ENCODE measurements at places on chromosomes 5 and 9.

GRCh38 chr5:36717131-36717695 is 110.8 kb downstream of the SLC1A3 start:
- DNase-seq: no peak

DNA sequence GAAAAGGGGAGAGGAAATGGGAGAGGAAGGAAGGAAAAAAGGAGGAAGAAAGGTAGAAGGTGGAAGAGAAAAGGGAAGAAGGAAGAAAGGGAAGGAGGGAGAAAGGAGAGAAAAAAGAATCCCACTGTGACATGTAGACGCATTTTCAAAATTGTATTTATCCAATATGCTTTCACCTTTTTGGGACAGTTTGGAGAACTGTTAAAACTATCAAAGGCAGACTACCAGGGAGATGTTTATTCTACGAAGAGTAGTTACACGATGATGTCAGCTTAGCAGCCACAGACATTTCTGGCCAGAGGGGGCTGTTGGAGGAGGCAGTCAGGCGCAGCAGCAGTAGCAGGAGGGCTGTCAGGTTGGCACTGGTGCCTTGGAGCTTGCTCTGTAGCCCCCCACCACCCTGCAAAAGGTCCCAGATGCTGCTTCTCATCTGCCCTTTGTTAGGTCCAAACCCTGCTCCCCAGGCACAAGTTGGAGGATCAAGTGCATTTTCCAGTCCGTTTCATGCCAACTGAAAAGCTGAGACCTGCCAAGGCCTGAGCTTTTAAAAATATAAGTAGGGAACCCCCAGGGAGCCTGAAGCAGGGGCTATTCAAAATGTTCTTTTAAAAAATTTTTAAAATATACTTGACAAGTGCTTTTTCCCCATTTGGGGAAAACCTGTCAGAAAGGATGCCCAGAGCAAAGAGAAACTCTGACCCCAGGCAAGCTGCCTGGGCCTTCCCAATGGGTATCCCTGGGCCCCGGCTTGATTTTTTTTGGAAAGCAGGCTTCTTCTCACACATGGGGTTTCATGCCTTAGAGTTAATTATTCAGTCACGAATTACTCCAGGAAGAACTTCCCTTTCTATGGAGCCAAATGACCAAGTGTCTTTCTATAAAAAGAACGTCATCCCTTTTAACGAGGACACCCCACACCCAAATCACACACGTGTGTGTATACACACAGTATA is 203.3 kb downstream of the SLIT3 start:
- DNase-seq: no peak

GRCh38 chr5:138275379-138275782 is 960 bp upstream of the GFRA3 start:
- no peak for DNase-seq

DNA sequence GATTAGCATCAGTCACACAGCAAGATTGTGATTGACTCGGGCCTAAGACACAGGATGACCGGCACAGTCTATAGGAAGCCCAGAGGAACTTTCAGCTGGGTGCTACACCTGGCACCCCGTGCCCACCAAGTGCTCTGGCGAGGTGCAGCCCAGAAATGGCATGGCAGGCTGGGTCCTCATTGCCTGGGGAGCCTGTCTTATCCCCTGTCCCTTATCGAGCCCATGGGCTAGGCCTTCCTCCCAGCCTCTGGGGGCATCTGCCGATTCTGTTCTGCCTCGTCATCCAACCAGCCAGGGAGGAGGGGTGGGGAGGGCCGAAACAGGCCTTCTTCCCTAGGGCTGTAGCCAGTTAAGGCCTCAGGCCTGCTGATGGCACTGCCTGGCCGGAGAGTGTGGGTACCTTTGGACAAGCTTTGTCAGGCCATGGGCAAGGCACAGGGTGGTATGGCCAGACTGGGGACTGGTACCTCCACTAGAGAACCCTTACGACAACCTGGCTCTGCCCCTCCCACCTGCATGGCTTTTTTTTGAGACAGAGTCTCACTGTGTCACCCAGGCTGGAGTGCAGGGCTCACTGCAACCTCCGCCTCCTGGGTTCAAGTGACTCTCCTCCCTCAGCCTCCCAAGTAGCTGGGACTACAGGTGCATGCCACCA is 1.6 kb downstream of the GRK6 start:
- no peak for DNase-seq

DNA sequence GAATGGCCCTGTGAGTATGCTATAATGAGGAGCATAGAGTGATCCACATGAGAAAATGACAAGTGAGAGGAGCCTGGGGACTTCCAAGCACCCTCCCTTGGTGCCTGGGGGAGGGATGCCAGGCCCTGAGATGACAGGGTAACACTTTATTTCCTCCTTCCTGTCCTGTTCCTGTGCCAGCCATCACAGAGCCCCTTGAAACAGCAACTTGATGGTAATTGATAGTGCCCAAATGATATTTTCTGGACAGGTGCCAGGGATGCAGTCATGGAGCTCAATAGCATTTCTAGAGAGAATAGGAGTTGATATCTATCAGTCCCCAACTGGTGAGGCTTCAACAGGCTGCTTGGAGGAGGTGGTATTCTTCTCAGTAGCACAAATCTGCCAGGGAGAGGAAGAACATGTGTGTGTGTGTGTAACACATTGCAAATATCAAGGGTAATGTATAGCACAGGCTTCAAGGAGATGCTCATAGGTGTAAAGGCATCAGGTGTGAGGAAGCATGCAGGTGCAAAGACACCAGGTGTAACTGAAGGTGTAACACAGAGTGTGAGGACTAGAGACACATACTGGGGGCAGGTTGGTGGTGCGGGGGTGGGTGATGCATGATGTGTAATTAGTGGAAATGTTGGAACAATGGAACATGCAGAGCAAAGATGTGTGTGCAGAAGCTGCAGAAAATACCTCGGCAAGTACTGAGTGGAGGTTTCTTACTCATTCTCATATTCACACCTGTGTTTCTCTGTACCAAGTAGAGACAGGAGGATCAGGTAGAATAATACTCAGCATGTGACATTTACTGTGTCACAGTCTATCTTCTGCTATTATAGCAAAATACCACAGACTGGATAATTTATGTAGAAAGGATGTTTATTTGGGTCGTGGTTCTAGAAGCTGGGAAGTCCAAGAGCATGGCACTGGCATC is 18.1 kb upstream of the WWC1 start:
- no peak for DNase-seq

DNA sequence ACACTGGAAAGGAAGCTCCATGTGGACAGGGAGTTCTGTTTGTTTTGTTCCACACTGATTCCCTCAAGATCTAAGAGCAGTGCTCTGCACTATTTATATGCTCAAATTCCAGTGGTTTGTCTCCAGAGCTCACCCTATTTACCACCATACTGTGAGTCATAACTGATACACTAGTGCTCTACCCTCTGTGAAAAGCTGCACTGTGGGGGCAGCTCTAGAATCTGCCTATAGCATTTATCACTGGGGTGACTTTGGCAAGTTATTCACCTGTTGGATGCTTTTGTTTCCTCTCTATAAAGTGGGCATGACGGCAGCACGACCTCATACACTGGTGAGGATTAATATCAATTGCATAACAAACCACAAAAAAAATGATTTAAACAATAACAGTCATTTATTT is 307.8 kb downstream of the NR2F1-AS1 start:
- no peak for DNase-seq

All from fibroblast of skin of left biceps (primary cell).